ENCODE measurements at places on chromosomes 1 and 21.

GRCh38 chr1:80847904-80848303, 952.8 kb upstream of the ADGRL2 start:
- no peak overlapping the region for H3K4me3 ChIP-seq
- no peaks in the 10 kb centered on the region for H3K27me3 ChIP-seq
- no peaks in the 10 kb centered on the region for H3K4me1 ChIP-seq

- no peaks in the 10 kb centered on the region for H3K4me1 ChIP-seq
- no peak overlapping the region for H3K4me3 ChIP-seq
- DNase-seq, result no peak
- no peaks in the 10 kb centered on the region for H3K27me3 ChIP-seq
- H3K36me3 ChIP-seq, result no peaks in the 10 kb centered on the region
Measured at GRCh38 chr21:17458279-17458678, 54.6 kb upstream of the CXADR start.

GRCh38 chr1:194420706-194421105, 1234.3 kb upstream of the B3GALT2 start:
- H3K4me3 ChIP-seq, result no peak overlapping the region
- no peak for DNase-seq
- H3K27ac ChIP-seq, result no peak overlapping the region
- H3K36me3 ChIP-seq, result no peaks in the 10 kb centered on the region
- no peaks in the 10 kb centered on the region for H3K27me3 ChIP-seq

GRCh38 chr1:76144247-76144646, 69.7 kb downstream of the ST6GALNAC3 start:
- no peak overlapping the region for H3K27ac ChIP-seq
- H3K36me3 ChIP-seq, result no peaks in the 10 kb centered on the region
- no peak for DNase-seq
- H3K27me3 ChIP-seq, result no peaks in the 10 kb centered on the region
- peaks cover 4% of the 10 kb centered on the region for H3K4me1 ChIP-seq

- no peaks in the 10 kb centered on the region for H3K4me1 ChIP-seq
- no peak overlapping the region for H3K27ac ChIP-seq
- H3K36me3 ChIP-seq, result no peaks in the 10 kb centered on the region
- DNase-seq, result no peak
Measured at GRCh38 chr1:160726114-160726497, 12.9 kb upstream of the SLAMF7 start.

- no peaks in the 10 kb centered on the region for H3K36me3 ChIP-seq
- no peak overlapping the region for H3K4me3 ChIP-seq
- H3K27ac ChIP-seq, result peak overlapping the region; percentile 47
- peak; percentile 17 for DNase-seq
Measured at GRCh38 chr1:168709405-168710363, 19.3 kb downstream of the DPT start.

GRCh38 chr1:206635978-206636345, 626 bp downstream of the DYRK3 start:
- H3K27ac ChIP-seq, result peak overlapping the region; percentile 82
- peak overlapping the region; percentile 91 for H3K4me3 ChIP-seq
- DNase-seq, result no peak
- no peaks in the 10 kb centered on the region for H3K4me1 ChIP-seq

DNA sequence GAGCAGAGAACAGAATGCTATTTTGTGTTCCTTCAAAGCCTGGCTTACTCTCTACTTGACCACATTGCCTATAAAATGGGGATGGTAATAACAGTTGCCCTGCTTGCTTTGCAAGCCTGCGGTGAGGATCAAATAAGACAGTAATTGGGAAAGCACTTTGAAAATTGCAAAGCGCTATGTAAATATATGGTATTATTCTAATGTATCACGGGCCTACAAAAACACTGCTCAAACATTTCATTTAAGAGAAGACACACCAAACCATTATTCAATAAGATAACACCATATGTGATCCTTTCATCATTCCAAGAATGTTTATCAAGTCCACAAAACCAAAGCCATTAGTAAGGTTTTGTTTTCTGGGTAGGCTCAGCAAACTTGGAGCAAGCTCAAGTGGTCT, 208.4 kb downstream of the ROR1 start:
- no peak overlapping the region for H3K4me3 ChIP-seq
- DNase-seq, result no peak
- no peaks in the 10 kb centered on the region for H3K36me3 ChIP-seq
- H3K4me1 ChIP-seq, result no peaks in the 10 kb centered on the region

- H3K4me1 ChIP-seq, result no peaks in the 10 kb centered on the region
- no peak overlapping the region for H3K4me3 ChIP-seq
- H3K27me3 ChIP-seq, result no peaks in the 10 kb centered on the region
Measured at GRCh38 chr1:43573066-43573800, 42.5 kb downstream of the PTPRF start.
